ENCODE measurements at places on chromosomes 5 and 9. TPM values are rescaled to one million over a fixed set of nuclear protein-coding genes. Genes with fewer than 3 reads are reported as not detected.

IL33 gene
- polyA plus RNA-seq: not detected

DDX4 gene
- polyA plus RNA-seq: not detected

CMYA5 gene
- 0.10 TPM for polyA plus RNA-seq

DIPK1B gene
- not detected for polyA plus RNA-seq

TICAM2 gene
- polyA plus RNA-seq: 14.6 TPM

STPG3 gene
- not detected for polyA plus RNA-seq

LIX1 gene
- not detected for polyA plus RNA-seq

- DNase-seq: no peak
These were observed 269.6 kb downstream of the PSAT1 start for GRCh38 chr9:78566521-78566920.

GRCh38 chr9:101139082-101139481, 110.6 kb downstream of the PLPPR1 start:
- DNase-seq: no peak

GRCh38 chr9:17580119-17580518, 1.3 kb downstream of the SH3GL2 start:
- no peak for DNase-seq

GRCh38 chr5:76691467-76692273, 24.3 kb upstream of the F2R start:
- DNase-seq: no peak

- DNase-seq: no peak
These were observed 285.2 kb upstream of the SEMA6A start for GRCh38 chr5:116859666-116860320.

DNA sequence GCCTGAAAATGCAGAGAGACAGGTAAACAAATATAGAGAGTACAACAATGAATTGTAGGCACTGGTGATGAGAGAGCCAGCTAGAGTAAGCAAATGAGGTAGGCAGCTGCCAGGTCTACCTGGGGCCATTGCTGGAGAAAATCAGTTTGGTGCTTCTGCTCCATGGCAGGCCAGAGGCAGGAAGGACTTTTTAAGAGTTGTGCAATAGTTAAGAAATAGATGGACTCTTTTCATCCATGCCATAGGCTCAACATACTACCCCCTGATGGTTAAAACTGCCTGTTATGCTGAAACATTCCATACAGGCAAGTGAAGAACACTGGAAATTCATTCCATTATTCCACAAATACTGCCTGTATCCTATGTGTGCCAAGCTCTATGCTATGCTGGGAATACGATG, 86.5 kb upstream of the CCDC112 start:
- no peak for DNase-seq

GRCh38 chr9:131329241-131329641, 39.7 kb downstream of the PLPP7 start:
- no peak for DNase-seq

- no peak for DNase-seq
These were observed 89.1 kb upstream of the NR5A1 start for GRCh38 chr9:124596172-124596839.

- DNase-seq: no peak
These were observed 417.1 kb downstream of the CSNK1G3 start for GRCh38 chr5:123929055-123929474.

GRCh38 chr5:36957953-36958537, 81.5 kb downstream of the NIPBL start:
- DNase-seq: no peak

- no peak for DNase-seq
These were observed 739.1 kb upstream of the WWC1 start for GRCh38 chr5:167552356-167552755.

- no peak for DNase-seq
These were observed 4.2 kb downstream of the MTAP start for GRCh38 chr9:21806644-21807043.

DNA sequence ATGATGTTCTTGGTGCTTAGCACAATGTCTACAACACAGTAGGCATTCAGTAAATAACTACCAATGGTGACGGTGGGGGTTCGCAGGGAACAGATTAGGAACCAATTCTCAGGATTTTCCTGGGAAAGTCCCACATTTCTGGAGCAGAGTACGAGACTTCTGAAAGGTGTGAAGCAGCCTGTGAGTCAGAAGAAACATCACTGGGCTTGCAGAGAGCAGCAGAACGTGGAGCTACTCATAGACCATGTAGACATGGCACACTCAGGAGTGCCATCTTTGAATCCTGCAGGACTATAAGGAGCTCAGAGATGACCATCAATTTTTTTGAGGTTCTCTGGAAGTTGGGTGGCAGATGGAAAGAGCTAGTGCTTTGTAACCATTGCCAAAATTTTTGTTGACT, 106.6 kb upstream of the ANKRD55 start:
- DNase-seq: no peak

DNA sequence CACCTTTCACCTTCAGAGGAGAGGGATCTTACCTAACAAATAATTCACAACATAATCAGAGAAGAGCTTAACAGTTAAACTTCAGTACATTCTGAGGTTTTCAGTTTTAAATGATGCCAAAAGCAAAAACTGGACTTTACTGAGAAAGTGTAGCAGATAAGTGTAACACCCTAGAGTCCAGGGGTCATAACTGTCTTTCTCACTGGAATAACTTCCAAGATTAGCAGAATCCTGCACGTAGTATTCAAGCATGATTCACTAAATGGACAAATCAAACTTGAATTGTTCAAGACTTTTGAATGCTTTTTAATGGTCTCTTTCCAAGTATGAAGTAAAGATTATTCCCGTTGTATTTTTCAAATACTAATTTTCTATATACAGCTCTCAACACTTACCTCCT, 180.1 kb upstream of the NREP start:
- DNase-seq: no peak

DNA sequence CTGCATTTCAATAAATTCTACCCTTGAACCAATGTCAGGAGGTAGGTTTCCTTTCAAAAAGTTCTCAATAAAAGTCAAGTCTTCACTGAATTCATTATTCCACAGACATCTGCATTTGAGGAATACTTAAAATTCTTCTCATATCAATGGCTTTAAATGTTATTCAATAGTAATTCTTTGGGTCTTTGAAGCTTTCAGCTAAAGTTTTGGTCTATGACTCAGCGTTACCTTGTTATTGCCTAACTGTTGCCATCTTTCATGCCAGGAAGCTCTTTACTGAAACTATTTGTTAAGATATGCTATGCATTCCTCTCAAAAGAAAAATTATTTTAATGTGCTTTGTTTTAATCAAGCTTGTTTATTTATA, 170.5 kb downstream of the NNT start:
- no peak for DNase-seq

DNA sequence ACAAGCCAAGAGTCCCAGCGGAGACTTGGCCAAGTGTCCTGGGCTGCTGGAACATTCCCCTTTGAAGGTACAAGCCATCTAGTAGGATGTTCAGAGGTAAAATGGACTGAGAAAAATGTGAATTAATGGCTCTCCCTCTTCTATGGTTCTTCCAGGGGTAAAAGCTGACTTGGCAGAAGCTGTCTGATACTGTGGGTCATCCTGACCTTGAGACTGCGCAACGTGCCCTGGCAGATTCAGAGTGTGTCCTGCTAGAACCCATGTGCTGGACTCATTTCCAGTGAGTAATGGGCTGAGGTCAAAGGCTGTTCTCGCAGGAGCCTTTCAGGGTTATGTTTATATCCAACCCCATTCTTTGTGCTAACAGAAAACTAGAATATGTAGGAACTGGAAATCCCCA, 423.0 kb upstream of the CD180 start:
- no peak for DNase-seq

GRCh38 chr9:88477300-88477751, 57.7 kb upstream of the NXNL2 start:
- no peak for DNase-seq

GRCh38 chr9:72292874-72293607, 72.0 kb downstream of the ZFAND5 start:
- DNase-seq: peak; percentile 96

DNA sequence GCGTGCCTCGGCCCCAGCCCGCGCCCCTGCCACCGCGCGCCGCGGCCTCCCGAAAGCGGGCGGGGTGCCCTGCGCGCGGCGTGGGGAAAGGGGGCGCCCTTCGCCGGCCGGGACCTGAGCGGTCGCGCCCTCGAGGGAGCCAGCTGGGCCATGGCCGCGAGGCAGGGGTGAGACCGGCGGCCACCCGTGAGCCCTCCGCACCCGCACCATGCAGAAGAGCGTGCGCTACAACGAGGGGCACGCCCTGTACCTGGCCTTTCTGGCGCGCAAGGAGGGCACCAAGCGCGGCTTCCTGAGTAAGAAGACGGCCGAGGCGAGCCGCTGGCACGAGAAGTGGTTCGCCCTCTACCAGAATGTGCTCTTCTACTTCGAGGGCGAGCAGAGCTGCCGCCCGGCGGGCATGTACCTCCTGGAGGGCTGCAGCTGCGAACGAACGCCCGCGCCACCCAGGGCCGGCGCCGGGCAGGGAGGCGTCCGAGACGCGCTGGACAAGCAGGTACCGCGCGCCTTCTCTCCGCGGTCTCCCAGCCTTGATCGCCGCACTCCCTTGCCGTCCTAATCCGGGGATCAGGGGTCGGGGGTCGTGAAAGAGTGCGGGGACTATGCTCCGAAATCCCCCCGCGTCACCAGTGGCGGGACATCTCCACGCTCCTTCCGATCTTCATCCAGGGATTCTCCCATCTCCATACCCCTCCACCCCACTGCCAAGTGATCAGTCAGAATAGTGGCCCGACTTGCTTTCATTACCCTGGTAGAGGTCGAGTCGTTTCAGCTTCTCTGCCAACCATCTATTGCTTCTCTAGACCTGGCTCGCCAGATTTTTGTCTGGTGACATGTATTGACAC, 590 bp downstream of the RASGRF2 start:
- no peak for DNase-seq
